ENCODE measurements at places on chromosomes 7 and 10.
A peak's percentile ranks its signal among the peaks of the same experiment; 100 is the strongest.

- DNase-seq = no peak
Observed at GRCh38 chr10:44910602-44911001, 535 bp upstream of the TMEM72 start.

- DNase-seq = no peak
Observed at GRCh38 chr7:138926241-138926612, 55.0 kb downstream of the KIAA1549 start.

- no peak for DNase-seq
Observed at GRCh38 chr10:94680544-94680943, 3.0 kb upstream of the CYP2C18 start.

DNA sequence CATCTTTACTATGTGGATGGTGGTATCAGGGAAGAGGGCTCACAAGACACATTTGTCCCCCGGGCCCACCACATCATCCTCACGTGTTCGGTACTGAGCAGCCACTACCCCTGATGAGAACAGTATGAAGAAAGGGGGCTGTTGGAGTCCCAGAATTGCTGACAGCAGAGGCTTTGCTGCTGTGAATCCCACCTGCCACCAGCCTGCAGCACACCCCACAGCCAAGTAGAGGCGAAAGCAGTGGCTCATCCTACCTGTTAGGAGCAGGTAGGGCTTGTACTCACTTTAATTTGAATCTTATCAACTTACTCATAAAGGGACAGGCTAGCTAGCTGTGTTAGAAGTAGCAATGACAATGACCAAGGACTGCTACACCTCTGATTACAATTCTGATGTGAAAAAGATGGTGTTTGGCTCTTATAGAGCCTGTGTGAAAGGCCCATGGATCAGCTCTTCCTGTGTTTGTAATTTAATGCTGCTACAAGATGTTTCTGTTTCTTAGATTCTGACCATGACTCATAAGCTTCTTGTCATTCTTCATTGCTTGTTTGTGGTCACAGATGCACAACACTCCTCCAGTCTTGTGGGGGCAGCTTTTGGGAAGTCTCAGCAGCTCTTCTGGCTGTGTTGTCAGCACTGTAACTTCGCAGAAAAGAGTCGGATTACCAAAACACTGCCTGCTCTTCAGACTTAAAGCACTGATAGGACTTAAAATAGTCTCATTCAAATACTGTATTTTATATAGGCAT, 9.1 kb upstream of the CSGALNACT2 start:
- DNase-seq = peak; percentile 47

GRCh38 chr10:62017491-62017870, 116.0 kb downstream of the ARID5B start:
- no peak for DNase-seq

DNA sequence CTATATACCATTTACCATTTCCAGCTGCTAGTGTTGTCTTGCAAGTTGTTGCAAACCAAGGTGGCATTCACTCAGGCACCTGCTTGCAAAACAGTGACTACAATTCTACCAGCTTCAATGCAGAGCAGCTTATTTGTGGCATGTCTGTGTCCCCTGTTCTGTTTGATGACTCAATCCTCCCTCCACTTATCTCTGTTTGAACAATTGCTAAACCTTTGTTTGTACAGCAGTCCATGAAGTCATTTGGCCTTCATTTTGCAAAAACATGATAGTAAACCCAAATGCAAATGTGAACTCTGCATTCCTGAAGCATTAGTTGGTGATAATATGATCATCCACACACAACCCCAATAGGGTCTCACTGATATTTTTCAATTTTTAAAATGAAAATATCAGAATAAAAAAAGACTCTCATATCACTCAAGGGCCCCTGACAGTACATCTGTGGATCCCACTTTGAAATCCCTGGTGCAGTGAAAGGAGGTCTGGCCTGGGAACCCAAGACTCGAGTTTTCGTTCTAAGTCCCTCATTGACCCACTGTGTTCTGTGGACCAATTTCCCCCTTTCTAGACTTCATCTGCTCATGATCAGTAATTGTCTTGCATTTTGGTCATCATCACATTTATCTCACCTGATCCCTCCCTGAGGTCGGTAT, 425.4 kb downstream of the RPS24 start:
- no peak for DNase-seq

GRCh38 chr10:46218921-46219320, 67.9 kb upstream of the ANTXRL start:
- no peak for DNase-seq

GRCh38 chr10:8894148-8894547, 839.7 kb downstream of the GATA3 start:
- DNase-seq = no peak

DNA sequence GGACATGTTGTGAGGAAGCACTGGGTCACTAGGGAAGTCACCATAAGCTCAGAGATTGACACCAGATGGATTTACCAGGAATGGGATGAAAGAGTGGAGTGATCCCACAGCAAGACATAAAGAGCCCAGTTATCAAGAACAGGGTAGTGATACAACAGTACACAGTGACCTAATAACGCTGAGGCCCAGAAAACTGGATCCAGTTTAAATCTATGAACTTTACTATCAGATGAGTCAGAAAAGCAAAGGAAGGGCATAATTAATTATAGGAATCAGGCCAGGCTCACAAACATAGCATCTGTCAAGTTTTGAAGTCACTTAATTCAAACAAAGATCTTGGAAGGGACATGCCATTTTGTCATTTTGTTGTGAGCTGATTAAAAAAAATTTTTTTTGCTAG, 73.5 kb downstream of the LRRN3 start:
- no peak for DNase-seq

- DNase-seq = peak; percentile 32
Observed at GRCh38 chr7:44867073-44867995, 18.0 kb downstream of the PURB start.

- no peak for DNase-seq
Observed at GRCh38 chr7:22610951-22611757, 111.2 kb upstream of the STEAP1B start.

All from stimulated activated CD4-positive, alpha-beta T cell treated with anti-CD3 and anti-CD28 coated beads, Interleukin-1b, Interleukin-23, amount 100 ng/mL, for 48 hours (primary cell).